ENCODE measurements at places on chromosomes 2 and 18.

DNA sequence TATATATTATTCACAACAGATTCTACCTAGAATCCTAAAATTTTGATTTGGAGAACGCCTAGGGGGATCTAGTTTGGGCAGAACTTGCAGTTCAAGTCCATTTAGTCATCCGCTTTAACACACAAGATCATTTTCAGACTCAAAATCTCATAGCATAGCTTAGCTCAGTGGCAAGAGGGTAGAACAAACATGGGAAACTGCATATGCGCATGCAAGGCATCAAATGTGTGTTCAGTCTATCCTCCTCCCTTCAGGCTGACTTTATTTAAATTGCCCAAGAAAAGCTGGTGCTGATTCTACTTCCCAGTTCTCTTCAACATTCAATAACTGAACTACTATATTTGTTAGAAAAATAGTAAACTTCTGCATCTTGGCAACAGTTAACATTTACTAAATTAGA, 79.6 kb upstream of the NRXN1 start:
- DNase-seq = no peak

- DNase-seq = peak; percentile 21
These were observed 981 bp downstream of the ST8SIA3 start for GRCh38 chr18:57353137-57353939.

DNA sequence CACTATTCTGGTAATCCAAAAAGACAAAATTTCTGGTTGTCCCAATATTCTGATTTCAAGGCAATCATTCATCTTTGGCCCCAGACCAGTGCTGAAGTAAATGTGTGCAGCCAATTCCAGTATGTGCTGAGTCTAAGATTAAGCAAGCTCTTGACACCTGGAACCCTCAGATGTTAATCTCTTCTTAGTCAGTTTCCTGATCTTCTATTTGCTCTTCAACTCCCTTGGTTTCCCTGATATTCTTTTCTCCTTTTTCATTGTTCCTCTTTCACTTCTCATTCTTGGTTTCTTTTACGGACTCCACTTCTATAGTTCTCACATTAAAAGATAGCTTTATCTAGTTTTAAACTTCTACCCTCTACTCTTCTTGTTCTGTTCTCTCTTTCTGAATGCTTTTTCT, 445.7 kb upstream of the FANCL start:
- DNase-seq = no peak

DNA sequence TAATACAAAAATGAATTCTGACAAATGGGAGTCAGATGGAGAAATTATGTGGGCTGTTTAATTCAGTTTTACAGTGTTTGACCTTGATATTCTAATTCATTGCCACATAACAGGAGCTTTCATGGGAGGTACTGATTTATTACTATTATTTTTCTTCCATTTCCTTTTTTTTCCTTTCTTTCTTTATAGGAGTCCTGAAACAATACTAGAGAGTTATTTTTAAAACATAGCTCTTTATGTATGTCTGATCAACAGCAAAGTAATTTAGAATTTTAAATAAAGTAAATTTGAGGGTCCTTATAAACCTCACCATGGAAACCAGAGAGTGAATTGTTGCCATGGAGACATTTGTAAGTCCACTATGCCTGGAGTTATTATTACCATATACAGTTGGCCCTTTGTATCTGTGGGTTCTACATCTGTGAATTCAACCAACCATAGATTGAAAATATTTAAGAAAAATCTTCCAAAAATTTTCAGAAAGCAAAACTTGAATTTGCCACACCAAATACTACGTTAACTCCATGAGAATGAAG, 40.9 kb upstream of the PPP4R1 start:
- DNase-seq = no peak

DNA sequence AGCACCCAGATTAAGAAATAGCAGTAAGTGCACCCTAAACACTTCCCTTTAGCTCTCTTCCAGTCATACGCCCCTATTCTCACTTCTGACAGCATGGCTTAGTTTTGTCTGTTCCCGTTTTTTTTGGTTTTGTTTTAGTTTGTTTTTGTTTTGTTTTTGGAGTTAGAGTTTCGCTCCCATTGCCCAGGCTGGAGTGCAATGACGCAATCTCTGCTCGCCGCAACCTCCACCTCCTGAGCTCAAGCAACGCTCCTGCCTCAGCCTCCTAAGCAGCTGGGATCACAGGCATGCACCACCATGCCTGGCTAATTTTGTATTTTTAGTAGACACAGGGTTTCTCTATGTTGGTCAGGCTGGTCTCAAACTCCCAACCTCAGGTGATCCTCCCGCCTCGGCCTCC, 2067.7 kb downstream of the SUCLG1 start:
- no peak for DNase-seq

DNA sequence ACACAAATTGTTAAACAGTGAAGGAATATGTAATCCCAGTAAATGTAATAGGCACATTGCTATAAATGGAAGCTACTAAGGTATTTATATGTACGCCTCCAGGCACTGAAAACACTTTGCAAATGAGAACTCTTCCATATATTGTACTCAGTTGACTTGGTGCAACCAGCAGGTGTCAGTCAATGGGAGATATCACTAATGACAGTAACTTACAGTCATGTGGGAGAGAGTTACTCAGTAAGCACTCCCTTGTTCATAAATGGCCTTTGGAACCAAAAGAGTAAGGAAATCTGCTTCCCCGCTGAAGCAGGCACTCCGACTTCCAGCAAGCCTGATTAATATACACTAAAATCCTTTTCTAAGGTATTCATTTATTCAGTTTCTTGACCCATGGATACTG, 5.9 kb downstream of the MDH1 start:
- DNase-seq = no peak

- no peak for DNase-seq
These were observed 38.4 kb upstream of the BIN1 start for GRCh38 chr2:127145280-127145895.

DNA sequence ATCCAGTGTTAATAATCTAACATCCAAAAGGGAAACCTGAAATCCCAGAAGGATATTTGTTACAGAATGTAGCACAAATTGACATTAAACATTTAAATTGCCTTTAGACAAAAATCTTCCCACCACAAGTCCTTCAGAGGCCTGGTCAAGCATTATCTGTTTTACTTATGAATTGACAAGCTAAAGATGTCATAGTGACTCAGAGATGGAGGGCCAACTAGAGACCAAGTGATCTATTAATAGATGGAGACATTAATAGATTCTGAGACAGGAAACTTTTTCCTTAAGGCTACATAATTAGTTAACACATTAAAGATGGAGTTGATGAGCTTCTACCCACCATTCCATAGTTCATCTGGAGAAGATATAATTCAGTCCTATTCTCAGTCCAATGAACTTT, 526.2 kb downstream of the IRS1 start:
- DNase-seq = no peak

- no peak for DNase-seq
These were observed 155.7 kb downstream of the TNS1 start for GRCh38 chr2:217847115-217847514.

DNA sequence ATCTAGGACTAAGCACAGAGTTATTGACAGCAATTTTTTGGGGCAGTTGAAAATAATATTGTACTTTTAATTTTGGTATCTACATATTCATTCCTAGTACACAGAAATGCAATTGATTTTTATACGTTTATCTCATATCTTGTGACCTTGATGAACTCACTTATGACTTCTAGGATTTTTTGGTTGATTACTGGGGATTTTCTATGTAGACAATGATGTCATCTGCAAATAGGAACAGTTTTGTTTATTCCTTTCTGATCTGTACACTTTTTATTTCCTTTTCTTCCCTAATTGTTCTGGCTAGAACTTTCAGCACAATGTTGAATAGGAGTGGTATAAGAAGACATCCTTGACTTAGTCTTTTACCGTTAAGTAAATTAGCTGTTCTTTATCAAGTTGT, 143.5 kb upstream of the PGAP1 start:
- no peak for DNase-seq

GRCh38 chr2:65634304-65634703, 201.9 kb upstream of the SPRED2 start:
- no peak for DNase-seq

- no peak for DNase-seq
These were observed 41.5 kb downstream of the SCTR start for GRCh38 chr2:119482481-119483394.

GRCh38 chr18:78431606-78432005, 548.0 kb upstream of the SALL3 start:
- no peak for DNase-seq

- no peak for DNase-seq
These were observed 54.0 kb downstream of the MEIS1 start for GRCh38 chr2:66488946-66489345.

DNA sequence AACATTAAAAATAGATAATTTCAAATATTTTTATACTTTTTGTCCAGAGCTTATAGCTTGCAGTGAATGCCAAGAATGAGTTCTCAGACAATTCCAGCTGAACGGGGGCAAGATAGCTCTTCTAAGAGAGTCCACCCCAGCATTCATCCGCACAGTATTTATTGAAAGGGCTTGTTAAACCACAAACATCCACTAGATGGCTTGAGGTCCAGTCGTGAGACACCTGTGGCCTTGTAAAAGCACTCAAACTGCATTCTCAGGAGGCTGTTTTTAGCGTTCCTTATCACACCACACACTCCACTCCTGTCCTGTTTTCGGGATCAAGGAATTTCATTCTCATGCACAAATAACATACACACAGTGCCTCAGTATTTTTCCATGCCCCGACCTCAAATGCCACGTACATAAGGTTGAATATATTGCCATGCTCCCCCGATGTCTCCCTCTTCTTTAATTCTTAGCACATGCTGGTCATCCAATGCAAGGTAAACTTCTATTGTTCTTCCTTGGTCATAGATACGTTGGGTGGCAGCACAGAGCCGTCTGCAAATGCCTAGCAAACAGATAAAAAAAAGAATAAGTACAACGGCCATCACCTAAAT, 47.4 kb downstream of the DNAJC10 start:
- no peak for DNase-seq

- DNase-seq = no peak
These were observed 52.3 kb downstream of the RAB27B start for GRCh38 chr18:54880395-54881105.

GRCh38 chr18:55783921-55784320, 195.9 kb upstream of the TCF4 start:
- DNase-seq = no peak

DNA sequence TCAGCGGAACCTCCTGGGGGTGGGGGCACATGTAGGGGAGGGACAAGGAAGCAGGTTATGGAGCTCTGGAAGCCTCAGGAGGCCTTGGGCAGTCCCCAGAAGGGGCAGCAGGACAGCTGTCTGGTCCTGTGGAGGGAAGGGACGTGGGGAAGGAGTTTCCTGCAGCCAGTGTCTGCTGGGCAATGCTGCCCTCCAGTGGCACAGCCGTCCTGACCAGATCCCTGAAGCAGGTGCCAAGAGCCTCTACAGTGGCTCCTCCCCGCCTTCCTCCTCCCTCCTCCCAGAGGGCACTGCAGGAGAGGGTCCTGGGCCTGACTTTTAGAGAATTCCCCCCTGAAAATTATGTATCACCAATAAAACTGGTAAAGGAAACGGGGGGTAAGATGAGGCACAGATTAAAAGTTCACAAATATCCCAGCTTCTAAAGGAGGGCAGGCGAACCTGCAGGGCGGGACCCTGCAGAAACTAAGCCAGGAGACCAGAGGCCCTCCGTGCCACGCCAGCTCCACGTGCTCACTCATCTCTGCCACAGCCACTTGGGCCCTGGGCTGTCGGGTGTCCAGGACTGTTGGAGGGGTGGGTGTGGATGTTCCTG, 258.5 kb downstream of the TWIST2 start:
- DNase-seq = peak; percentile 73

GRCh38 chr18:59742325-59743111, 45.3 kb upstream of the CCBE1 start:
- DNase-seq = no peak

GRCh38 chr18:48393776-48394175, 15.4 kb downstream of the ZBTB7C start:
- DNase-seq = no peak

GRCh38 chr2:121721926-121722325, 14.7 kb downstream of the NIFK start:
- no peak for DNase-seq

DNA sequence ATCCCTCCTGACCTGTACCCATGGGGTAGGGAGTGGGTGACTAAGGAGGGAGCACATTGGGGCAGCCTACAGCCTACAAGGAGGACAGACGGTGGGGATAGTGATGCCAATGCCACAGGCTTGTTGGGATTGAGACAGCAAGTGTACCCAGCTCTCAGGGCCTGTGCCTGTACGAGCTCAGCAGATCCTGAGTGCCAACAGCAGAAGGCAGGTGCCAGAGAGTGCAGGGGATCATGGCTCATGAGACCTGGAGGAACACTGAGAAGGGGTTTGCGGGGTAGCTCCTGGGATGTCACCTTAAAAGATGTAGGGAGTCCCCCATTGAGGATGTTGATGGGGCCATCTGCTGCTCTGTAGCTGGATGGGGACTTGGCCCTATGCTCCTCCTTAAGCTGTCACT, 10.3 kb upstream of the SNED1 start:
- DNase-seq = no peak

DNA sequence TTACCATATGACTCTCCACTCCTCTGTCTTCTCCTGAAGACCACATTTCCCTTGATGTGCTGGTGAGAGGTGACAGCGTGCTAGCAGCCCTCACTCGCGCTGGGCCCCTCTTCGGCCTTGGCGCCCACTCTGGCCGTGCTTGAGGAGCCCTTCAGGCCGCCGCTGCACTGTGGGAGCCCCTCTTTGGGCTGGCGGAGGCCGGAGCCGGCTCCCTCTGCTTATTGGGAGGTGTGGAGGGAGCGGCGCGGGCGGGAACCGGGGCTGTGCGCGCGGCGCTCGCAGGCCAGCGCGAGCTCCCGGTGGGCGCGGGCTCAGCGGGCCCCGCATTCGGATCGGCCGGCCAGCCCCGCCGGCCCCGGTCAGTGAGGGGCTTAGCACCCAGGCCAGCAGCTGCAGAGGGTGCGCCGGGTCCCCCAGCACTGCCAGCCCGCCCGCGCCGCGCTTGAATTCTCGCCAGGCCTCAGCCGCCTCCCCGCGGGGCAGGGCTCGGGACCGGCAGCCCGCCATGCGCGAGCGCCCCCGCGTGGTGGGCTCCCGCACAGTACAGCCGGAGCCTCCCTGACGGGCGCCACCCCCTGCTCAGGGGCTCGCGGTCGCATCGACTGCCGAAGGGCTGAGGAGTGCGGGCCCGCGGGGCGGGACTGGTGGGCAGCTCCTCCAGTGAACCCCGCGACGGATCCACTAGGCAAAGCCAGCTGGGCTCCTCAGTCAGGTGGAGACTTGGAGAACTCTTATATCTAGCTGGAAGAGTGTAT, 246.6 kb upstream of the REG3G start:
- no peak for DNase-seq

DNA sequence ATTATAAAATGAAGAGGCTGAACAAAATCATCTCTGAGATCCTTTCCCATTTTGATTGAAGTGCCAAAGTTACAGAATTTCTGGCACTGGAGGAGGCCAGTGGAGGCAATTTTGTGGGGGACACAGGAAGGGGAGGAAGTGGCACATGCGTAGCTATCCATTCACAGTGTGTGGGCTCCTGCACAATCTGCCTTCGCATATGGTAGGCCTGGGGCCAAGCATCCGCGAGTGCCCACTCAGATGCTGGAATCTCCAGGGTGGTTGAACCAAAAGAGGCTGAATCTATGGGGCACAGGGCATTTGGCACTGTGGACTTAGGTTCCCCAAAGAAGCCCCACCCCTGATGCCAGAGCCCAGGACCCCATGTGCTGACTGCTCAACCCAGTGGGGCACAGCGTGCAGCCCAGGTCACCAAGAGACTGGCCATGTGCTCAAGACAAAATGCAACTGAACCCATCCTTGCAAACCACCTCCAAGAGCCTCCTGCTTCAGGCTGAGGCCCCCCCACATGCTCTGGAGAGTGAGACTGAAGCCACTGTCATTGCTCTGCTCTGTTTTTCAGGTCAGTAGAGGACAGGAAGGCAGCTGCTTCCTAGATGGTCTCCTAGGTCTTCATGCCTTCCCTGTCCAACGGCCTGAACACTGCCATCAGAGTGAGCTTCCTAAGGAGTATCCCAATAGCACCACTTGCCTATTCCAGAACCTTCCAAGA, 28.5 kb downstream of the ST8SIA5 start:
- no peak for DNase-seq
